NCI-H1048 (cell line): ENCODE measurements at places on chromosomes 6 and 20.

GRCh38 chr6:106513808-106514582, 115.3 kb downstream of the RTN4IP1 start:
- no peak for DNase-seq

GRCh38 chr6:124903797-124904196, 58.4 kb upstream of the RNF217 start:
- no peak for DNase-seq

GRCh38 chr20:24738981-24739633, 210.0 kb upstream of the CST7 start:
- no peak for DNase-seq

DNA sequence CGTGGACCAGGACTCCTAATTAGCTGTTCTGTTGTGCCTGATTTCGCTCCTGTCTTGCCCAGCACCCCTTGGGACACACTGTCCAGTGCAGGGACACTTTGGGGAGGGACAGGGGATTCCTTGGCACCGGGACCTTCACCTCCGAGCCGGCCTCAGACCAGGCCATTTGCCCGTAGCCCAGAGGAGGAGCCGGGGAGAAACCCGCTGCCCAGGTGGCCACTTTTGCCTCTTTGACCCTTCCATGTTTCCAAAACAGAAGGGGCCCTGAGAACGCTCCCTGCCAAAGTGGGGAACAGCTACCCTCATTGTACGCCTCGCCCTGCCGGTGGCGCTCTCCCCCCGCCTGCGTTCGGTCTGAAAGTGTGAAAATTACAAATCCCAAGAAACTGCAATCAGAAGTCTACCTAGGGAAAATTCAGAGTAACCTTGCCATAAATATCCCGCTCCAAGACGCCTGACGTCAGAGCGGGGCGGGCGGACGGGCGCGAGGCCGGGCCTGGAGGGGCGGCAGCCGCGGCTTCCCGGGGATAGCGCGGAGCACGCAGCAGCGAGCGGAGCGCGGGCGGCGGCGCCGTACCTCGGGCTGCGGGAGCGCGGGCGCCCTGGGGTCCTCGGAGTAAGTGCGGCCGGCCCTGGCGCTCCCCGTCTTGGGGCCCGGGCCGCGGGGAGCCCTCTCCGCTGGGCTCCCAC, at the start of gene DAAM2:
TSS of gene DAAM2 (plus strand) at position 527 of the 690 bp plus-strand sequence. CDS start 63,927 bp downstream, outside the sequence.
- DNase-seq: no peak

GRCh38 chr20:20897922-20898321, 185.5 kb upstream of the RALGAPA2 start:
- DNase-seq: no peak

DNA sequence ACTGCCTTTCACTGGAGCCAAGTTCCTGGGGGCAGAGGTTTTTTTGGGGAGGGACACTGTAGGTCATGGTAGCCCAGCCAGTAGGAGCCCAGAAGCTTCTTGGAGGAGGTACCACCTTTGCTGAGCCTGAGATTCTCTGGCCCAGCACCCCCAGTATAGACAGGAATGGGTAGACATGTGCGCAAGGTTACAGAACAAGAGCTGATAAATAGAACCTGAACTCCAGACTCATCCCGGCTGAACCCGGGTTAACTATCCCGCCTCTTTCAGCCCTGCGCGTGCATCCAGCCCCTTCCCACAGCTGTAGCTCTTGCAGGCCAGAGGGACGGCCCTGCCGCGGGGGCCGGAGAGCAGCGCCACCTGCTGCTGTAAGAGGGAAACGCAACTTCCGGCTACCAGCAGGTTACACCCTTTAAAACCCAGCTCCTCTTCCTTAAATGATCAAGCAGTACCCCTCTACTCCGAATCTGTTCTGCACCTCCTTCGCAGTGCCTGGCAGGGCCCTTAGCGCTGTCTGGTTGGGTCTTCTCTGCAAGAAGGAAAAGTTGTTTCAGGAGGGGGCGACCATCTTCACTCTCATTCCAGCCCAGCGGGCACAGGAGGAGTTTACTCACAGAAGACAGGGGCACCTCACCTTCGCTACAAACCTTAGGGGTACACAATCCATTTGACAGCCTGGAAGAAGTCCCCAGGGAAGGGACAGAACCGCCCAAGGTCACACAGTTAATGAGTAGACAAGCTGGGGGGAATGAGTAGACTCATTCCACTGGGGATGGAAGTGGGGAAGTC, 7.5 kb downstream of the SRXN1 start:
- peak; percentile 18 for DNase-seq
